ENCODE measurements at places on chromosomes 16 and 17.

DNA sequence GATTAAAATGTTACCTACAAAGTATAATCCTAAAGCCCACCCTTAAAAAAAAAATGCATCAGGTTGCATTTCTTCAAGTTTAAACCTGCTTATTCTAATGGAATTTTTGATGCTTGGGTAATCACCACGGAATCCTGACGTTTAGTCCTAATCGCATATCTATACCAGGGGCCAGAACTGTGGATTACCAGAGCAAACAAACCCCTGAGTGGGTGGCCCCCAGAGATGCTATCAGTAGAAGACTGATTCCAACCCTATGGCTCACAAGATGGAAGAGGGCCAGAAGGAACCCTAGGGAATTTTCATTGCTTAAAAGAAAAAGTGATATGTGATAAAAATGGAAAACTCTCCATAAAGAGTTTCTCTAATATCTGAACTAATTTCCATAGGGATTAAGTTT, 152.2 kb upstream of the NOG start:
- no peak for DNase-seq

DNA sequence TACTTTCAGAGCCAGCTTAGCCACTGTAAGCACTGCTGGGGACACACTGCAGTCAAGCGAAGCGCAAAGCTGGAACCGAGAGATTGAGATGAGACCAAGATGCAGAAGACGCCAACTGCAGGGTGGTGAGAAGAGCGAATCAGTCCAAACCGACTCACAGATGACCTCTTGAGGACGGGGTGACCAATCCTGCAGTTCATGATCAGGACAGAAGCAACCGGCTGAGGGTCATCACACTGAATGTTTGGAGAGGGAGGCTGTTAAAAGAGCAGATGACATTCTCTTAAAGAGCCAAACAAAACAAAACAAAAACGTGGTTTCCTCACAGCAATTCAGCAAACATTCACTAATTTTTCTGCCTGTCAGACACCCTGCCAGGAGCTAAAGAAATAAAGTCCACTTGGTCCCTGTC, 8.5 kb downstream of the HASPIN start:
- no peak for DNase-seq

DNA sequence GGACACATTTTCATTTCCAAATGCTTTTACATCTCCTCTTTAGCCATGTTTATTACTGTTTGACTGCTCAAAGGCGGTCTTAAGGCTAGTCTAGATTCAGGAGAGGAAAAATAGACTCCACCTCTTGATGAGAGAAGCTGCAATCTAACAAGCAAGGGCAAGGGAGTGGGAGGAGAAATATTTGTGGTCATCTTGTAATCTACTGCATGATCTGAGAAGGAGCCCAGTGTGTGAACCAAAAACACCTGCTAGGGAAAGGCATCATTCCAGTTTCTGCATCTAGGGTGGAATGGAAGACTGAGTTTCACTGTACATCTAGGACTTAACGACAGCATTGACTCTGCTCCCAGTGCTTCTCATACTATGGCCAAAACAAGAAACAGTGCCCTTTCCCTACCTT, 232.2 kb upstream of the HS3ST3A1 start:
- no peak for DNase-seq

GRCh38 chr16:85138825-85139627, 26.8 kb upstream of the CIBAR2 start:
- DNase-seq = no peak

DNA sequence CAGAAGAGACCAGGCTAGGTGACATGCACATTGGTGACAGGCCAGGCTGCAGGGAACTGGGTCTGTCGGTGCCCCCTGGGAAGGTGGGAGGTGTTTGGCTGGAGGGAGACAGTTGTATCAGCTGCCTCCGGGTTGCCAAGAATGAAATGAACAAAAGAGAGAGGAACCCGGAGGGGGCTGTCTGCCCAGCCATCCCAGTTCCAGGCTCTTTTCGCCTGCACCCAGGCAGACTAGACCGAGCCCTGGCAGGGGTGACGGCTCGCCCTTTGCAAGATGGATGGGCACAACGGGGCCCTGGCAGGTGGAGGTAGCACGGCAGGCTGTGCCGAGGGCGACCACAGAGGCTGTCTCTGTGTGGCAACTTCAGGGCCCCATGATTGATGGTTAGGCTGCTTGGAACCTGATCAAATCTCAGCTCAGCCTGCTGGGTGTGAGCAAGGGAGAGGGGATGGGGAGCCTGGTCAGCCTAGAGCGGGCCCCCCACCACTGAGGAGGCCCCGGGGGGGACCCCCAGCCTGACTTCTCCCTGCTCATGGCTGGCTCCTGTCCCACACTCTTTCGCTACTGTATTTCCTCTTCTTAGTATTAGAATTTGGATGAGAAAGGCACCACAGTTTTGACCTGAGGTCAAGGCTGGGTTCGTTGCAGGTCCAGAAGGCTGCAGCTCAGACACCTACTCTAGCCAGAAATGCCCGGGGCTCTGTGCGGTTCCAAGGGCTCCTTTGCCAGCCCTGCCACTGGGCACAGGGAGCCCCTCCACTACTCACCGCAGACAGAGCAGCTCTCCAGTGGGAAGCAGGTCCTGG, 118.9 kb upstream of the CHMP6 start:
- DNase-seq = no peak

GRCh38 chr17:6479622-6480302, 35.5 kb downstream of the PIMREG start:
- DNase-seq = no peak

DNA sequence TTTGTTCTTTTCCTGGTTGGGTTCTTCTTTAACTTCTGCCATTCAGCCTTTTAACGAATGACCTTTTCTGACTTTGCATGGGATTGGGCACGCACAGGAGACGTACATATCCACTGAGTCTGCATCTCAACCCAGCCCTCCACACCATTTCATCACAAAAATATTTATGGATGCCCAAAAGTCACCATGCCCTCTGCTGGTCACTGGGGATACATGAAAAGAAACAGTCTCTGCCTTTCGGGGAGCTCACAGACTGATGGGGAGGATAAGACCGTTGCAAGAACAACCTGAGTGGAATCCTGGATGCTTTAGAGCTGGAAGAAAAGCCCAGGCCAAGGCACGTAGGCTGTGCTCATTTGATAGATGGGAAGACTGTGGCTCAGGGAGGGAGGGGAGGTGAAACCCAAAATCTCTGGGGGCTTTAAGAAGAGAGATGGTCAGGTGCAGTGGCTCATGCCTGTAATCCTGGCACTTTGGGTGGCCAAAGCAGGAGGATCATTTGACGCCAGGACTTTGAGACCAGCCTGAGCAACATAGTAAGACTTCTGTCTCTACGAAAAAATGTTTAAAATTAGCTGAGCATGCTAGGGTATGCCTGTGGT, 7.9 kb upstream of the MT2A start:
- DNase-seq = no peak

DNA sequence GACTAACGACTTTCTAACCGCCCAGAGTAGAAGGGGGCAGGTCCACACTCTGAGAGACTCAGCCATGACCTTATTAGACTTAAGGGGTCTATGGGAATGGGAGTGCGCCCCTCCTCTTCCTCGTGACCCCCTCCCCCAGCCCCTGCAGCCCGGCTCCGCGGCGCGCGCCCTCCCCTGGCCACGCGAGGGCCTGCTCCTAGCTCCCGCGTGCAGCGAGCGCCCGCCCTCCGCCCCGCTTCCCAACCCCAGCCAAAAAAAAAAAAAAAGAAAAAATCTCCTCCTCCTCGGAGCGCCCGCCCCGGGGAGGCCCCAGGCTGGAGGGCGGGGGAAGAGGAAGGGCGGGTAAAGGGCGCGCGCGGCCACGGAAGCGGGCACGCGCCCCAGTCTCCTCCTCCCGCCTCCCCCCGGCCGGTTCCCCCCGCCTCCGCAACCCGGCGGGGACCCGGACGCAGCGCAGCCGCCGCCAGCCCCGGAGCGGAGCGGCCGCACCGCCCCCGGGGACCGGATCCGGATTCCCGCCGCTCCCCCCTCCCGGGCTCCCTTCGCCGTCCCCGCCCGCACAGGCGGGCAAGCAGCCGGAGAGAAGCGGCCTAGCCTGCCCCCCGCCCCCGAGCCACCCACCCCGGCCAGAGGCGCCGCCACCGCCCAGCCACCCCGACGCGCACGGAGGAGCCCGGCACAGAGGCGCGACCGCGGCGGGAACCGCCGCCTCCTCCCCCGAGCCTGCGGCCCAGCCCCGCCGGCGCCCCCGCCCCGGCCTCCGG, 949 bp downstream of the UBTF start:
- peak; percentile 81 for DNase-seq

- DNase-seq = no peak
These were observed 81.1 kb downstream of the FTO start for GRCh38 chr16:53785044-53785443.

DNA sequence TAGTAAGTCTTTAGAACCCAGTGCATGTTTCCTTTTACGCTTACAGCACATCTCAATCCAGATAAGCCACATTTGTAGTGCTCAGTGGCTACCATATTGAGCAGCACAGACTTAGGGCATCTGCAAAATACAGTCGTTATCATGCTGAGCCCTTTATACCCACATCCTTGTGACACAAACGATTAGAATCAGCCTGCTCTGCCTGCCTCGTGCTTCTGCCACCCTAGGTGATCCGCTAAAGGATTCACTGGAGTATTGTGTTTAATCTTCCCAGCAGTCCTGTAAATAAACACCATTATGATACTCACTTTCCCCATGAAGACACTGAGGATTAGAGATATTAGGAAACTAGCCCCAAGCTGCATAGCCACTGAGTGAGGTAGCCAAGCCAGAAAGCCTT, 51.3 kb upstream of the FA2H start:
- DNase-seq = no peak

- DNase-seq = no peak
These were observed 1.4 kb downstream of the DHX33 start for GRCh38 chr17:5467416-5467815.

DNA sequence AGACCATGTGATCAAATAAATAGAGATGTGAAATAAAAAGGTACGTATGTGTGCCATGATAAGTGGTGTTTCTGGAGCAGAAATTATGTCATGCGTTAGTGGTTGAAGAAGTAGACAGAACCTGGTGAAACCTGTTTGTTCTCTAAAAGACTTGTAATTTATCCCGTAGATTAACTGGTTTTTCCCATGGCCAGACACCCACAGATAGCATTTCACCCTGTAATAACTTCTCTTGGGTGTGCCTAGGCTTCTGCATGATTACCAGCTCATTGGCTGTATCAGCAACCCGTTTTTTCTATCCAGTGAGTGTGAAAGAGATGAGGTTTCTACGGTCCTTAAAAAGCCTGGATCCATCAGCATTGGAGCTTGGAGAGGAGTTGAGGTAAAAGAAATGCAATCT, 471.3 kb downstream of the NPIPA7 start:
- no peak for DNase-seq

GRCh38 chr17:62648251-62648955, 20.9 kb downstream of the MRC2 start:
- DNase-seq = no peak

DNA sequence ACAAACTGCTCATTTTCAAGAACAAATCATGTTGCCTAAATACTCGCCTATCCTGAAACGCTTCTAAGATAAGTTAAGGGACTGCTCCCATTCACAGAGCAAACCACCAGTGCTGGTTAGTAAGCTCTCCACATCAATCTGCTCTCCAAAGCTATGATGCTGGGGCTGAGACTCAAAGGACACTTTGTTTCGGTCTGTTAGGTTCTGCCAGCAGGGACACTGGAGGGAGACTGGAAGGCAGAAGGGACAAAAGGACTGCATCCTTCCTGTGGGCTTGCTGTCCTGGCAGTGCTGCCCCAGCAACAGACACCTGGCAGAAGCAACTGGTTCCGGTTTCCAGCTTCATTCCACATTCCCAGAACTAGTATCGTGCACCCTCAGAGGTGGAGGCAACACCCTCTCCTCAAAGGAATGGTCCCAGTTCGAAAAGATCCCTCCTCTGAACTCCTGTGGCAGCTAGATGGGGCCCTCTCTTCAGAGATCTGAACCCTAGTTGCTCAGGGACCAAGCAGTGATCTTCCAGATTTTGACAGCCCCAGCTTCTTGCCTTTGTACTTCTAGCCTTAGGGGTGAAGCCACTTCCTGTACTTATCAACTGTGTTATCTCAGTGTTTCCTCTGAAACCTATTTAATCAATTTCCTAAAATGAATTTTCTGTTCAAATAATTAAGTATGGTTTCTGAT, 73.4 kb upstream of the GSG1L start:
- no peak for DNase-seq

Data from activated CD4-positive, alpha-beta T cell treated with anti-CD3 and anti-CD28 coated beads, Interleukin-2, amount 50 U/mL, for 24 hours (primary cell).